B cell (primary cell): ENCODE measurements at places on chromosomes 16 and 17.

- no peak overlapping the region for H3K4me3 ChIP-seq
- H3K36me3 ChIP-seq: peaks cover 16% of the 10 kb centered on the region
- H3K27ac ChIP-seq: no peak overlapping the region
- H3K4me1 ChIP-seq: peaks cover 5% of the 10 kb centered on the region
Observed at GRCh38 chr17:64051153-64051552, 30.7 kb upstream of the ICAM2 start.

DNA sequence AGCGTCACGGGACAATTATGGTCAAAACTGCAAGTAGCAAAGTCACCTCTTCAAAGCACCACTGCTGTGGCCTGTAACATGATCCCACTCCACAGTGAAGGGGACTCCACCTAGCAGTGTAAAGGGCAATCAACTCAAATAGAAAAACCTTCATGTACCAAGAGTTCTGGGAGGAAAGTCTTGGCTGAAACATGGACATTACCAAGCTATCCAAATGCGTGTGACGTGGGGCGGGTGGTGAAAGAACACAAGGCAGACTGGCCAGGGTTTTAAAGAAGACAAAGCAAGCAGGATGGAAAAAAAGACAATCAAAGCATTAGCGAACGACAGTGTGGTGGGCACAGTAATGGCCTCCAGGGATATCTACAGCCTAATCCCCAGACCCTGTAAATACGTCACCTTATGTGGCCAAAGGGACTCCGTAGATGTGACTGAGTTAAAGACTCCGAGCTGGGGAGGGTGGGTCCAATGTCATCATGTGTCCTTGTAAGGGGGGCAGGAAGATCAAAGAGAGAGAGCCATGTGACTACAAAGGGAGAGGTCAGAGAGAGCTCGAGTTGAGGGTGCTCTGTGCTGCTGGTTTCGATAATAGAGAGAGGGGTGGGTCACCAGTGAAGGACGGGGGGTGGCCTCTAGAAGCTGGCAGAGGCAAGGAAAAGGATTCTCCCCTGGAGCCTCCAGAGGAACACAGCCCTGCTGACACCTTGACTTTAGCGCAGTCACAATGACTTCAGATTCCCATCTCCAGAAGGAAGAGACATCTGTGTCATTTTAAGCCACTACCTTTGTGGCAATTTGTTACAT, 6.0 kb downstream of the HSDL1 start:
- no peaks in the 10 kb centered on the region for H3K36me3 ChIP-seq
- no peak for DNase-seq
- H3K27me3 ChIP-seq: no peaks in the 10 kb centered on the region

DNA sequence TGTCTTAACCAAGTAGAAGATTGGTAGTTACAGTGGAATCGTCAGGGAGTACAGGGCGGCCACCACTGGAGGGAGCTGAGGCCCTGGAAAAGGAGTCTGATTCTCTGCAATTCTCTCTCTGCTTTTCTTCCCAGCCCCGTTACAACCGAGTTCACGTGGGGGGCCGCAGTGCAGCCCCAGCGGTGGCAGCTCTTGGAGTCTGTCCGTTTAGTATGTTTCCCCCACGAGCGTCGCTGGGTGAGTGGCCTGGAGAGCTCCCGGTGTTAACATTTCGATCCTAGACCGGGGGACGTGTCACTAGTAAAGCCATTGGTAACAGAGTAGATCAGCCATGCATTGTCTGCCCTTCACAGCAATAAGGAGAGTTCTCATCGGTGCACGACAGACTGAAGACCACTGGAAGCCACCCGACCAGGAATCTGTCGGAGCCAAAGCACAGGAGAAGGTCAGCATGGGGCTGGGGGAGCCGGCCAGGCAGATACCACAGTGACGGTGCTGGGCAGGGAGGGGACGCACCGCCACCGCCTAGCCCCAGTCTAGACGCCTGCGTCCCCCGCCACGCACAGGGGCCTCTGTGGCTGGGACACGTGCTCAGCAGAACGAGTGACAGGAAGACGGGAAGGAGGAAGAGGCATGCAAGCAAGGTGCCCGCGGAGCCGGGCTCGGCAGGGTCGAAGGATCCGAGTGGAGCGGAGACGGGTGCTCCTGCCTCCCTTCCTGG, 15.7 kb downstream of the SLC16A3 start:
- peaks cover 22% of the 10 kb centered on the region for H3K4me1 ChIP-seq
- H3K27me3 ChIP-seq: no peaks in the 10 kb centered on the region
- DNase-seq: peak; percentile 35
- no peak overlapping the region for H3K27ac ChIP-seq

GRCh38 chr17:39631403-39631802, 4.7 kb downstream of the PPP1R1B start:
- H3K36me3 ChIP-seq: no peaks in the 10 kb centered on the region
- no peak for DNase-seq
- no peak overlapping the region for H3K4me3 ChIP-seq
- peaks cover 19% of the 10 kb centered on the region for H3K4me1 ChIP-seq

DNA sequence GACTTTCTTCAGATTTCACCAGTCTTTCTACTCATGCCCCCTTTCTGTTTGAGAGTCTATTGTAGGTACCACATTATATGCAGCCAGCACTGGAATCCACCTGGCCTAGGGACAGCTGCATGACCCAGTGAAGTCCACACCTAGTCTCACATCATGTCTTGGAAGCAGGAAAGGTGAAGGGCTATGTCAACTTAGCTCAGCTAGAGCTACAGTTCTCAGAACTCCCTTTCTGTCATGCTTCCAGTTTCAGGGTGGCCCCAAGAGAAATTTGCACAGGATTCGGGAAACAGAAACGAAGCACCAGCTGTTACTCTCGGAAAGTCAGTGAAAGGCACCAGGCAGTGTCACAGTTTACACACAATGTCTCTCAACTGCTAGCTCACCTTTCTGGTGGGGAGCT, 51.6 kb upstream of the NLRP1 start:
- no peak overlapping the region for H3K27ac ChIP-seq
- no peaks in the 10 kb centered on the region for H3K36me3 ChIP-seq
- no peak for DNase-seq
- H3K27me3 ChIP-seq: no peaks in the 10 kb centered on the region
- no peak overlapping the region for H3K4me3 ChIP-seq

DNA sequence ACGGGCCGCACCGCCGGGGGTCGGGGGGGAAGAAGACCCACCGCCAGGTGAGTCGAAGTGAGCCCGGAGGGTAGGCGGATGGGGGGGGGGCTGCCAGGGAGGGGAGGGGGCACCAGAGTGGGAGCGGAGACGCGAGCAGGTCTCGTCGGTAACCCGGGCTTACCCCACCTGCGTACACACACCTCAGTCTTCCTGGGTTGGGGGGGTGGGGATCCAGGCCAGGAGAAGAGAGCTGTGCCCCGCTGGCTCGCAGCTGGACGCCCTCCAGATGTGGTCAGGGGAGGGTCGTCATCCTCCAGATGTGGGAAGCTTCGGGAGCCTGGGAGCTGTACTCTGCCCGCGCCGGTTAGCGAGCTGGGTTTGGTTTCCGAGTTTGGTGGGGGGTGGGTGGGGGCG, 1.2 kb downstream of the CACNA1G start:
- H3K4me3 ChIP-seq: peak overlapping the region; percentile 70
- peaks cover 34% of the 10 kb centered on the region for H3K4me1 ChIP-seq
- H3K27ac ChIP-seq: no peak overlapping the region
- peaks cover 69% of the 10 kb centered on the region for H3K27me3 ChIP-seq

- H3K4me1 ChIP-seq: peaks cover 76% of the 10 kb centered on the region
- no peak for DNase-seq
- H3K4me3 ChIP-seq: no peak overlapping the region
- H3K36me3 ChIP-seq: no peaks in the 10 kb centered on the region
- no peaks in the 10 kb centered on the region for H3K27me3 ChIP-seq
- H3K27ac ChIP-seq: no peak overlapping the region
Observed at GRCh38 chr16:89446975-89447293, 43.4 kb downstream of the ANKRD11 start.

GRCh38 chr17:19574956-19575355, 41.3 kb downstream of the SLC47A1 start:
- peaks cover 10% of the 10 kb centered on the region for H3K4me1 ChIP-seq
- no peaks in the 10 kb centered on the region for H3K36me3 ChIP-seq
- peaks cover 11% of the 10 kb centered on the region for H3K27me3 ChIP-seq
